Natural killer cell treated with Interleukin-12 subunit alpha and Interleukin-12 subunit beta and Interleukin-15 and Interleukin-18, amount 100 ng/mL, for 72 hours (primary cell): ENCODE measurements at places on chromosomes 7 and 10. TPM values are rescaled to one million over a fixed set of nuclear protein-coding genes. Genes with fewer than 3 reads are reported as not detected.

- DNase-seq: peak; percentile 76
These were observed at the start of gene SH2B2 for GRCh38 chr7:102286237-102287110. Gene SH2B2, plus strand, starts transcription at chr7:102286868. Its CDS starts 13,683 bp downstream, at chr7:102300551.

DNA sequence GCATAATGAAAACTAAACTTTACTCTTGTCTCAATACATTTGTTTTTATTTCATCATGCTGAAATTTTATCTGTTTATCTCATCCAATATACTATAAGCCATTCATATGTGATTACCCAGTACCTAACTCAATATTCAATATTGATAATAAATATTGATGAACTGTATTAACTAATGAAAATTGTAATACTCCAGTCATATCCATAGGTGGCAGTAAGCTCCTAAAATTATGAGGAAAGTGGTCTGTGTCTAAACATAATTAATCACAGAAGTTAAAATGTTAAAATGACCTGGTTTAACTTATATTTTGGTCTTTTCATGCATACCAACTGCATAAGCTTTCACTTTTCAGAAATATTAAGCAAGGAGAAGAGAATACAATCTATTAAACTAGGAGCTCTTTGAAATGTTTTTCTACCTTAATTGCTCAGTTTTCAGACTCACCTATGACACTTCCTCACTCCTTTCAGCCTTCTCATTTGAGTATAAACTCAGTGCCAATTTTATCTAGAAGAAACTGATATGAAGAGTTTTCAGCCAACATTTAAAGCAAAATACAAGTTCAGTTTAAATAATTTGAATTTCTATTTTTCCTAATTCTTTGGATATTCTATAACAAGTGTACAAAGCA is 30.5 kb upstream of the VWDE start:
- no peak for DNase-seq

DNA sequence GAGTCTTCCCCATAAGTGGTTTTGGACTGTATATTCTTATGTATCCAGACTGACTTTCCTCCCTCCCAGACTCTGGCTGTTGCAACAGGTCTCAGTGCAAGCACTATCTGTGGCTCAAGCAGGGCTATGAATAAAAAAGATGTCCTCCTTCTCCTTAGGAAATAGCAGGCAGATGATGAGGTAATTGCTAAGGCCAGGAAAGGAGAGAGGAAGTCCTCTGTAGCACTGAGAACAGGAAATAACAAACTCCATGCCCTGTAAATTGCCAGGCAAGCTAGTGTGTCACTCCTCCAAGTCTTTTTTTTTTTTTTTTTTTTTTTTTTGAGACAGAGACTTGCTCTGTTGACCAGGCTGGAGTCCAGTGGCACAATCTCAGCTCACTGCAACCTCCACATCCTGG is 900.1 kb downstream of the TYW1 start:
- no peak for DNase-seq

Gene ADIRF
- total RNA-seq: not detected

GRCh38 chr10:66555061-66555460 is 370.8 kb upstream of the LRRTM3 start:
- no peak for DNase-seq

GRCh38 chr10:70753026-70753663 is 32.0 kb downstream of the TBATA start:
- DNase-seq: no peak

GRCh38 chr10:29089091-29089490 is 199.8 kb upstream of the LYZL1 start:
- DNase-seq: no peak
